ENCODE measurements at places on chromosomes 11 and 22.
A peak's percentile ranks its signal among the peaks of the same experiment; 100 is the strongest.

GRCh38 chr22:22817468-22818201 is 70.0 kb upstream of the IGLL5 start:
- DNase-seq = no peak

DNA sequence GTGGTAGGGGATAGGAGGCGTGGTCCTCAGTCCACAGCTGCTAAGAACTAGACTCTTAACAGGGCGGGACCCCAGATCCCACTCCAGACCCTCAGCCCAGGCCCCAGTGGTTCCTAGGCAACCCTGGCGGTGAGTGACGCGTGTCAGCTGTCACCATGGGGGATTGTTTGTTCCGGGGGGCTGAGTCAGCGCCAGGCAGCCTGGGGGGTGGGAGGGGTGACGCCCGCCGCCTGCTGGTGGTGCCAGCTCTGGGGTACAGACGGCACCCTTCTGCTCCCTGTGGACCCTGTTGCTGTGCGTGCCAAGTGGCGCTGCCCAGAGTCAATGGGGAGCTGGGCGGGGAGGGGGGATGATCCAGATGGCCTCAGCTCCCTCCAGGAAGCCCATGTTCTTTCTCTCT is 2.5 kb downstream of the CNIH2 start:
- no peak for DNase-seq

DNA sequence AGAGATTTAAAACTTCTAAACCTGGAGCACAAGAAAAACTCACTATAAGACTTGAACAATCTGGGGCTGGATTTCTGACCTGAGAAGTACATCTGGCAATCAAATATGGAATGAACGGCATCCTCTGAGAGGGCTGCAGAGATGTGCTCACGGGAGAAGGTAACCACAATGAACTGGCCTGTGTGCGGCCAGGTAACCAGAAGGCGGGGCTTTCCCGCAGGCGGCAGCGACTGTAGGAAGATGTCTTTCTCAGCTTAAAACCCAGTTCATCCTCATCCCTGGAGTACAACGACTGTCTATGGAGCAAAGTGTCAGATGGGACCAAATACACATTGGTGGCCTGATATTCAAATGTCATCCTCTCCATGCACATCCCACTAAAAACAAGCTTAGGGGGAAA is 24.5 kb downstream of the MICAL3 start:
- peak; percentile 27 for DNase-seq

GRCh38 chr11:67277231-67277961 is 11.1 kb downstream of the GRK2 start:
- peak; percentile 86 for DNase-seq

- no peak for DNase-seq
Observed at GRCh38 chr11:119700536-119701346, 28.3 kb downstream of the NECTIN1 start.

GRCh38 chr11:85316967-85317366 is 310.2 kb downstream of the DLG2 start:
- DNase-seq = no peak

GRCh38 chr11:113632981-113633380 is 73.1 kb downstream of the TMPRSS5 start:
- no peak for DNase-seq

DNA sequence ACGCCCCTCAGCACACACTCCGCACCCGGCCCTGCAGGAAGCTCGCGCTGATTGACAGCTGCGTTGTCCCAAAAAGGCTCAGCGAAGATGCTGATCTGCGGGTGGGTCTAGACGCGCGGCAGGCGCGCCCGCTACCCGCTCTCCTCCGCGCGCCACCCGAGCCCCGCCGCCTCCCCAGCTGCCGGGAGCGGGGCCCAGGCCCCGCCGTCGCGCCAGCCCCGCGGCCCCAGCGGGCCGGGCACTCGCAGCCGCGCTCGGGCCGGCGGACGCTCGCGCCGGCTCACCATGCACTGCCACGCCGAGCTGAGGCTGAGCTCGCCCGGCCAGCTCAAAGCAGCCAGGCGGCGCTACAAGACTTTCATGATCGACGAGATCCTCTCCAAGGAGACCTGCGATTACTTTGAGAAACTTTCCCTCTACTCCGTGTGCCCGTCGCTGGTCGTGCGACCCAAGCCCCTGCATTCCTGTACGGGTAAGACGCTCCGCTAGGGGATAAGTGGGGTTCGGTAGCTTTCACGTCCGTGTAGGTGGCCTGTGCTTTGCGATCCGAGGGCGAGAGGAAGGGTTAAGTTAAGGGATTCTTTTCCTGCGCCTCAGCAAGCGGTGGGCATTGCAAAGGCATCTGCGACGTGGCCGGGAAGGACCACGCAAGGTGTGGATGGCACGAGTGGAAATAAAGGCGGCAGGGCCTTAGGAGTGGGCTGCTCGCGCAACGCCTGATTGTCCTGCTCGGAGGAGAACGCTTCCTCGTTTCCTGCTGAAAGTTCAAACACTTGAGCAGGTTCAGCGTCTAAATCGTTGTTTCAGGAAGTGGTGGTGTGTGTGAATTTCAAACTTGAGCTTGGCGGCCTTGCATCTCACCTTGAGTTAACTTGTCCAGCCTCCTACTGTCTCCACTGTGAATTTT is at the start of gene BARX2:
TSS of gene BARX2 (plus strand) at position 98 of the 907 bp plus-strand sequence. CDS start at position 286, 188 bp downstream.
- DNase-seq = peak; percentile 70

DNA sequence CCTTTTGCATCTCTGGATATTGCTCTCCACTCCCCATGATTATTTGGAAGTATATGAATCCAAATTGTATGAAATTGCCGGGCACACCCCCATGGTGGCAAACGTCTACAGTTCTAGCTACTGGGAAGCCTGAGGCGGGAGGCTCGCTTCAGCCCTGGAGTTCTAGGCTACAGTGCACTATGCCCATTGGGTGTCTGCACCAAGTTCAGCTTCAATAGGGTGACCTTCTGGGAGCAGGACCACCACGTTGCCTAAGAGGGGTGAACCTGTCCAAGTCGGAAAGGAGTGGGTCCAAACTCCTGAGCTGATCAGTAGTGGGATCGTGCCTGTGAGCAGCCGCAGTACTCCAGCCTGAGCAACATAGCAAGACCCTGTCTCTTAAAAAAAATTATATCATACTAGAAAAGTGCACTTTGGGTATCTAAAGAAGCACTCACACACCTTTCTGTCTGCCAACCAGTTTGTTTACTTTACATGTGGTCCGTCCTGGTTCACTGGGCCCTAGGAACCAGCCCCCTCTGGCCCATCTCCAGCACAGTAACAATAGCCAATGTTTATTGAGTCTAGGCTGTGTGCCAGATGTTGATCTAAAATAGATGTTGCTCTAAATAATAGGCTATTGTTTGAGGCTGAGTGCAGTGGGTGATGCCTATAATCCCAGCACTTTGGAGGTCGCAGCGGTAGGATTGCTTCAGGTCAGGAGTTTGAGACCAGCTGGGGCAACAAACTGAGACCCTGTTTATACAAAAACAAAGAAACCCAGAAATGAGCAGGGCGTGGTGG is 16.4 kb upstream of the KAT5 start:
- peak; percentile 76 for DNase-seq

GRCh38 chr11:55106391-55106790 is 155.6 kb upstream of the TRIM48 start:
- DNase-seq = no peak

DNA sequence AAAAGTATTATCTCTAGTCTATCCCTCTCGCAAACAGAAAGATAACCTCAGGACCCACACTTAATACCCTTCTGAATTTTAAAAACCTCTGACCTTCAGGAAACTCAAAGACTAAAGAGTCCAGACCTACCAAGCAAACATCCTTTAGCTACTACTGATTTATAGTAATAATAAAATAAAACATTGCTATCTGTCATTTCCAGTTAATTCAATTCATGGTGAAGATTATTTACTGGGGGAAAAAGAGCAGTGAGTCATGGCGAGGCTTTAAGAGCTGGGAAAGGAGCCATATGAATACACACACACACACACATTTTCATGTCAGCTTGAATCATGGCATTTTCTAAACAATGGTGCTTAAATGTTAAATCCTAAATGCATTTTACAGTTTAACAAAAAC is 87.1 kb downstream of the FAM76B start:
- DNase-seq = no peak

DNA sequence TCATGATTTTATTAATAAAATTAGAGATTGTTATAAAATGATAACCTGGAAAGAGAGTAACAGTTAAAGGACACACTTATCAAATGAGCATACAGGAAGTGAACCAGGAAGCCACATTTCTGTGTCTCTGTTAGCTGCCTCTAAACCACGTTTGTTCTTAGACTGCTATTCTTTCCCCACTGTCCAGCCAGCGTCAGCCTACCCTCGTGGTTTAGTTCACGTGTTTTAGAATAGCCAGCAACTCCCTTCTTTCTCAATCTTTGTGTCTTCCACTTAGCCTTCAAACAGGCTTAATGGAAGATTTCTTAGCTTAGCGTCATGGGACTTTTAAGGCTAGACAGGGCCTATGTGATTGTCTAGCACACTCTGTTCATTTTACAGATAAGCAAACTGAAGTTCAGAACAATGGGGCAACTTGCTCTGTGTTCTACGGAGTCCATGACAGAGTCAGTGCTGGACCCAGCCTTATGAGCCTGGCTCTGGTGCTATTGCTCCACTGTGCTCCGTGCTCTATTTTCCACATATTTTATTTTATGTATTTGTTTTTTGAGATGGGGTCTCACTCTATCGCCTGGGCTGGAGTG is 27.2 kb downstream of the GRAMD1B start:
- DNase-seq = no peak

DNA sequence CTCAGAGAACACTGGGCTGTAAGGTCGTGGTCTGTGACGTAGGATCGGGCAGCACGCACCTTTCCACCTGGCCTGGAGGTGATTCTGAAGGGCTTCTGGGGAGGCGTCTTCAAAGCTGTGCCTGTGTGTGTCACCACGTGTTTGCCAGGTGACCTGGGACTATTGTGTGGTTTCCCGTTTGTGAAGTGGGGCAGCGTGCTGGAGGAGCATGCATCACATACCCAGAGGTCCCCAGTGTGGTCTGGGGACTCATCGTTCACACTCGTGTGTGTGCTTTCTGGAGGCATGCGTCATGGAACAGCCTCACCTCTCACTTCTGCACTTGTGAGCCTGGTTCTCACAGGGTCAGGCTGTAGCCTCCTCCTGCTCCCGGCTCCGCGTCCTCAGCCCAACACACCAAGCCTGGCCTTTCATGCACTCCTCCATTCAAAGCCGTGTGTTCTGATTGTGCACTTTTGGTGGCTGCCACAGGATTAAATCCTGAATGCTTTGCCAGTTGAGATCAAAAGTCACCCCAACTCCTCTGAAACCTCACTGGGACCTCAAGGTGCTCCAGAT is 106.3 kb downstream of the KCNQ1OT1 start:
- peak; percentile 13 for DNase-seq

DNA sequence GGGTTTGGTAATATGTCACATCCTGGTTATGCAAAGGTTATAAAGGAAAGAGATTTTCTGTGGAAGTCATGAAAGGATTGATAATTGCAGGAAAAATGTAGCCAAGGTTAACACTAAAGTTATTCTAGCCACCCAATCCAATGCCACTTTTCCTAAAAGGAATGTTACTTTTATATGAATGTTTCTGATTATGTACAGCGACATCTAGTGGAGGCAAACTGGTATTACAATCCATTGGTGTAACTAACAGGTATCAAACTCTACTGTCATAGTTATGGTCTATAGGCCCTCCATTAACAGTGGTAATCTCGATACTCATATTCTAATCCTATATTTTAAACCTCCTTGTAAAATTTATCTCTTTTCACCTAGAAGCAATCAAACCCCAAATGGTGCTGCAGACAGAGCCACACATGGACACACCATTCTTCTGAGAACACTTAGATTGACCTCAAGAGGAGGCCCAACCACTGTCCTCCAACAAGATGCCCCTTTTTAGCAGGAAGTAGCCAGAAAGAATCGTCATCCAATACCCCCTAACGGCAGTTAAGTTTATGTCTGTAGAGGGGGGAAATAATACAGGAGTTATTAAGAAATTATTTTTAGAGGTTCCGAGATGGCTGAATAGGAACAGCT is 74.9 kb upstream of the RAG2 start:
- no peak for DNase-seq

DNA sequence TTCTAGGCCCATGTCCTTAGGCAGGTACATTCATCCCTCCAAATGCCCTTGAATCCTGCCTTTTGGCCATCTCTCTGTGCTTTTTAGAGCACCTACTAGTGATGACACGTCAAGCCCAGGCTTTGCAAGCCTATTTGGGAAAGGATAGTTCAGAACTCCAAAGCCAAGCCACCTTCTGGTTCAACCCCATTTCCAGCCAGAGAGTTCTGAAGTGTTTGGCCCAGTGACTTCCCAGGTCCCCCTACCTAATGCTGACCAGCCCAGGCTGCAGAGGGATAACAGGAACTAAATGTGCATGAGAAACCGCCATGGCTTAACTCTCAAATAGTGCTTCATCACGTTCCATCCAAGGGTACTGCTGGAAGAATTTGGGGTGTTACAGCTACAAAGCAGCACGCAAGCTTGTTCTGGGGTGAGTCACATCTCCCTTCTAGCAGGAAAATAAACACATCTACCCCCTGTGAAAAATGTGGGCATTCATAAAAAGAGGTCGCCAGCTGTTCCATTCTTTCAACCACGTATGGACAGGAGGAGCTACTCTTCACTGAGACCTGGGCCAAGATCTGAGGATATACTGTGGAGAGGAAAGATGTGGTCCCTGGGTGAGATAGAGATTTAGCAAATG is 2.0 kb upstream of the FXYD6 start:
- DNase-seq = no peak

DNA sequence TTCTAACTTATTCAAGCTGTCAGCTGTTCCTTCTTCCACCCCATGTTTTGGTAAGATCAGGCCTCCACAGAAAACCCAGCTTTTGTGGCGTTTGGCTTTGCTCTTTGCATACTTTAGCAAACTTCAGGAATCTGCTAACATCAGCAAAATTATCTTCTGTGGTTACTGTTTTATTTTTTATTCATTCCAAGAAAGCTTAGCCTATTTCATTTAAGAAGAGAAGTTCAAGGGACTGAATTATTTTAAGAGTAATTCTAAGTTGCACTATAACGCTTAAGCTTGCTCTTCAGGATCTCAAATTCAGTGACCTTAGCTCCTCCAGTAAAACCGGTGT is 1.1 kb downstream of the JHY start:
- DNase-seq = no peak

DNA sequence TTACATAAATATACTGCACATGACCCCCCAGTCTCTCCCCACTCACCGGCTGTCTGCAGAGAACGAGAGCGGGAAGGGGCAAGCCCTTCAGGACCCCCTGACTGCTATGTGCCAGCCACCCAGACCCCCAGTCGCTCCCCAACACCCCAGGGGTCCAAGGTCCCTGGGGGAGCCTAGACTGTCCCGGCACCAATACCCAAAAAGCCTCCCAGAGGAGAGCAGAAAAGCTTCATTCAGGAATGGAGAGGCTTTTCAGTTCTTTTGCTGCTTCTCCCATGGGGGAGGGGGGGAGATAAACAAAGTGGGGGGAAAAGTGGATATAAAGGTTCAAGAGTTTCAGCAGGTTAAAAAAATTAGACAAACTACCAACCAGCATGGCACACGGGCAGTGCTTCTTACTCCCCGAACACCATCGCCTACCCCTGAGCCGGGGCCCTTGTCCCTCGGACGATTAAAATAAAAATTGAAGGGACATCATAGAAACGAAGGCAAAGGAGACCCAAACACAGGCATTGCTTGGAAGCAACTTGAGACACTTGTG is 1.3 kb downstream of the CSNK1E start:
- no peak for DNase-seq

GRCh38 chr22:26610996-26611395 is 6.8 kb downstream of the CRYBB1 start:
- DNase-seq = no peak

- DNase-seq = no peak
Observed at GRCh38 chr11:55719608-55720160, 53.6 kb upstream of the OR5D13 start.

- DNase-seq = no peak
Observed at GRCh38 chr11:115869780-115870431, 365.7 kb upstream of the CADM1 start.

Measured in breast epithelium (tissue), 4 donors.